ENCODE measurements at places on chromosomes 1 and 21.

GRCh38 chr1:53135735-53136114, 6.7 kb downstream of the SLC1A7 start:
- DNase-seq, result no peak

GRCh38 chr1:22814176-22815042, 103.8 kb downstream of the EPHB2 start:
- DNase-seq, result peak; percentile 85

GRCh38 chr1:38670544-38671122, 188.9 kb downstream of the RRAGC start:
- DNase-seq, result no peak

DNA sequence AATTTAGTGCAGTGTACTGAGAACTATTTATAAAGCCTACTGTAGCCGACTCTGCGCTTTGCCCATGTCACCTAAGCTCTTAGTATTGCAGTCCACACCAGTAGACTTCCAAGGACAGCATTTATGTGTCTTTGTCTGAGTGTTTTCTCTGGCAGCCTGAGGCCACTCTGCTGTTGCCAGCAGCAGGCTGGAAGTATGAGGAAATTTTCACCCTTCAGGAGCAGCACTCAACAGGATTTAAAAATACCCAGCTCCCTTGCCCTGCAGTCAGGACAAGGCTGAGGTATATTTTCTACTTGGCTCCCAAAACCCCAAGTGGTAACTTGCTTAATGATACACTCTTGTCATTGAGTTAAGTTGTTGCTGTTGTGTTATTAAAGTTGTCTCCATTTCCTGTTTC, 230.1 kb downstream of the SRGAP2C start:
- DNase-seq, result no peak

GRCh38 chr1:18058981-18059605, 48.5 kb upstream of the IGSF21 start:
- DNase-seq, result no peak

DNA sequence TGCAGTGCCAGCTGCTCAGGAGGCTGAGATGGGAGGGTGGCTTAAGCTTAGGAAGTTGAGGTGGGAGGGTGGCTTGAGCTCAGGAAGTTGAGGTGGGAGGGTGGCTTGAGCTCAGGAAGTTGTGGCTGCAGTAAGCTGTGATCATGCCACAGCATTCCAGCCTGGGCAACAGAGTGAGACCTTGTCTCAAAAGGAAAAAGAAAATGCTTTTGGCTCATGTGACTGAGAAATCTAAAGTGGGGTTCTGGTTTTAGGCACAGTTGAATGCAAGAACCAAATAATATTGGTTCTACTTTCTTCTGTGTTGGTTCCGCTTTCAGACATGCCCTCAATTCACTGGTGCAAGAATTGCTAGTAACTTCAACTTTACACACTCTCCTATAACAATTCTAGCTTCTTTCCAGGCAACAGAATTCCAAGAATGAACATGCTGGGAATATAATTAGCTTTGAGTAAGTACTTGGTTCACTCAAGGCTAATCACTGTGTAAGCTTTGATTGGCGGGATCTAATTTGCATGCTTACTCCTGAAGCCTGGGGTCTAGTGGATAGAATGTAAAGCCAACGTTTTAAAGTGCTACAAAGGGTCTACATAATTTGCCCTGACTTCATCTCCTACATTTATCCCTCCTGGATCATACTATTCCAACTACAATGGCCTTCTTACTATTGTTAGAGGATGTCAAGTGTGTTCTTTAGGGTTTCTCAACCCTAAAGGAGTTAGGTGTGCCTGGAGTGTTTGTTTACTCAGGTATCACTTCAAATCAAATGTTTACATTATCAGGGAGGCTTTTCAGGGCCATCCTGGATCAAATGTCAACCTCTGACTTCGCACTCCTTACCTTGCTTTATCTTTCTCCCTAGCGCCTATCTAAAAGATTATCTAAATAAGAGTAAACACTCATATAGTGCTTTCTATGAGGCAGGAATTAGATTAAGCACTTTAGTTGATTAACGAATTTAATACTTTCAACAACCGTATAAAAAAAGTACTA, 115.1 kb downstream of the SLC16A1 start:
- DNase-seq, result no peak

DNA sequence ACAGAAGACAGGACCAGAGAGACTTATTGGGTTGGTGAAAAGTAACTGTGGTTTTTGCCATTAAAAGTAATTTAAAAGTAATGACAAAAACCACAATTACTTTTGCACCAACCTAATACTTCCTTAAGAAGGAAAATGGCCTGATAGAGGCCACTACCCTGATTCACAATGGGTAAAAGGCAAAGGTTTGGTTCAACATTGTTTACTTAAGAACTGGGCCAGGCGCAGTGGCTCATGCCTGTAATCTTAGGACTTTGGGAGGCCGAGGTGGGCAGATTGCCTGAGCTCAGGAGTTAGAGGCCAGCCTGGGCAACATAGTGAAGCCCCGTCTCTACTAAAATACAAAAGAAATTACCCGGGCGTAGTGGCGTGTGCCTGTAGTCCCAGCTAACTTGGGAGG, 48.2 kb upstream of the RCOR3 start:
- DNase-seq, result no peak

GRCh38 chr1:84146411-84147032, 2.5 kb downstream of the PRKACB start:
- DNase-seq, result no peak

GRCh38 chr1:195656780-195657179, 951.5 kb downstream of the KCNT2 start:
- DNase-seq, result no peak

DNA sequence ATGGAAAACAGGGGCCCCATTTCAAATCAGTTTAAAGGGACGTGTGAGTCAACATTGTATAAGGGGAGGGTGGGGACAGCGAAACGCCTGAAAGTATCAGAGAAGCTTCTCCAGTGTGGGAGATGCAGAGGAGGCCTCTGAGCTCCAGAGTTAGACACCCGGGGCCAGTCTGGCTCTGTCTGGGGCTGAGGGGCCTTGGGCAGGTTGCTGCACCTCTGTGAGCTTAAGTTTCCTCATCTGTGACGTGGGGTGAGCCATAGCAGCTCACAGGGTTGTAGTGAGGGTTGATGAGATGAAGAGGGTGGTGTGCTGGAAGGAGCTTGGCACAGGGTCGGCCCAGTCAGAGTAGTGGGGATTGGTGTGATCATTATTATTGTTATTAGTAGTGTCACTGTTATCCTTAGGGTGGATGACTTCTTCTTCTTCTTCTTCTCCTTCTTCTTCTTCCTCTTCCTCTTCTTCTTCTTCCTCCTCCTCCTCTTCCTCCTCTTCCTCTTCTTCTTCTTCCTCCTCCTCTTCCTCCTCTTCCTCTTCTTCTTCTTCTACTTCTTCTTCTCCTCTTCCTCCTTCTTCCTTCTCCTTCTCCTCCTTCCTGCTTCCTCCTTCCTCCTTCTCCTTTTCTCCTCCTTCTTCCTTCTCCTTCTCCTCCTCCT, 282.0 kb downstream of the PTPRU start:
- no peak for DNase-seq

- no peak for DNase-seq
Observed at GRCh38 chr1:175566247-175566646, 177.1 kb downstream of the TNR start.

DNA sequence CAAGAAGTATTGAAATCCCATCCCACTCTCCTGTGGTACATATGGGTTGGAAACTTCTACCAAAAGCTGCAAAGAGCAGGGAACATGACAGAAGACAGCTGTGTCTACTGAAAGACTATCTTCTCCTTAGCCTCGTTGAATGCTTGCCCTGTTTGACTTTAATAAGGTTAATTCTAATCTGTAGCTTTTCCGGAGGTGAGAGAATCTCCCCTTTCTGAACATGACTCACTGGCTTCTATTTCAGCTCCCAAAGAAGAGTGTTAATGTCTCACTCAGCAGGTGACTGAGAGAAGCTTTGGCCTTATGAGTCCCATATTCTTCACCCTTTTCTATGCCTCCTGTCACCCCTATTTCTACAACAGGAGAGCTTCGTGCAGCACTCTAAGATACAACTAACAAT, 88.3 kb downstream of the HHIPL2 start:
- no peak for DNase-seq

DNA sequence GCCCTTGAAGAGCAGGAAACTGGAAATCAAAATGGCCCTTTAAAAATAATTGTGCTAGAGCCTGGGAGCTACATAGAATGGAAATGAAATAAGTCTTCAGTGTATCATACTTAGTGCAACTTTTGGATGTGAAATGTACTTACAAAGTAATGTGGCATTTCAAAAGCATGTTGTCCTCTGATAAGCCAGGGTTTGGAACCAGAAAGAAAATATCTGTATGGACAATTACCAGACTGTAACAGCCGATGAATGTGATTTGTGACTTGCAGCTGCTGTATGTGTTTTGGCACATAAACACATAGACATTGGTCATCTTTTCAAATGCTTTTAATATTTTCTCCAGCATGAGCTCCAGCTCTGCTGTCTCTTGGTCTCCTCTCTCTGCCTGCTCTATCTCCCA, 546.4 kb downstream of the OMA1 start:
- DNase-seq, result no peak

DNA sequence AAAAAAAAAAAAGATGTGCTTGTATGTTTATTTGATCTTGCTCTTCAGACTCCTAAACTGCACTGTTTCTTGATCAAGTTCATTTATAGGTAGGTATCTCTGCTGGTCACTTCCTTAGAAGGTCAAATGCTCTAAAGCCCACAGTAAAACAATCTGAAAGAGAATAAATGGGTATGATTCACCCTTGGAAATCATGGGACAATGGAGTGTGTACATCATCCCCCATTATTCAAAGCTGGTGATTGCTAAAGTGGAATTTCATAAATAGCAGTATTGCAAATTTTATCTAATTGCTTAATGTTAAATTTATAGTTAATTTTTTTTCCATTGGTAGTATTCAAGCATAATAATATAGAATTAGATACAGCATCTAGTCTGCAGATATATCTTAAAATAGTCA, 53.4 kb downstream of the MIER1 start:
- DNase-seq, result no peak

GRCh38 chr1:115838431-115839028, 2.4 kb downstream of the NHLH2 start:
- no peak for DNase-seq

- no peak for DNase-seq
Observed at GRCh38 chr1:197677752-197678295, 97.5 kb downstream of the DENND1B start.

- DNase-seq, result no peak
Observed at GRCh38 chr1:14365301-14365988, 233.0 kb upstream of the KAZN start.

DNA sequence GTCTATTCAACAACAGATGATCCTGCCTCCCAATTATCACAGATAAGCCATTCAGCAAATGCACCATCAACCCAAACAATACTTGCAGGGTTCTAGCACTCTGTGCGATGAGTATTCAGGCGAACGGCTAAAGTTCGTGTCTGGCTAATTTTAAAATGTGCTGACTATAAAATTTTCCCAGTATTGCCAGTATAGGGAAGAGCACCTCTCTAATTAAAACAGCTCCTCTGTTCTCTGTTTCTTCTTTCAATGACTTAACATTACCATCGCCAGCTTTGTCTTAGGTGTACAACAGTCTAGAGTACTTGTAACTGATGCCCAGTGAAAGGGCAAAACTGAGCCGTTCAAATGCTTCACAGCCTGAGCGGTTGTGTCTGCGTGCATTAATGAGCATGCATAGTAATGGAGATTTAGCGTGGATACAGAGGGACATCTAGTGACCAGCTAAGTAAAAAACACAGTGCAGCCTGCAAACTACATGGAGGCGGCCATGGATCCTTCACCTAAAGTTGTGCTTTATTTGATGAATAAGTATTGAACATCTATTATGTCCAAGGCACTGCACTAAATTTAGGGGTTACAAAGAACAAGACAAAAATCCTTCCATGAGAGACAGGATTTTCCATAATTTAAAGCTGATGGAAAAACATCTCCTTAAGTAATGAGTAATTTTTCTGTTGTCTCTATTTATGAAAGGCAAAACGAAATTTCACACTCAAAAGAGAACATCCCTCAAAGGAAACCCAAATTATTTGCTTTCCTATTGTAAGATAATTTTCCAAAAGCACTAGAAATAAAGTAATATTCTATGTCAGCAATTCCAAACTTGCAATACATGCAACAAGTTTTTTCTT, 120.0 kb downstream of the SETD4 start:
- DNase-seq, result no peak

- no peak for DNase-seq
Observed at GRCh38 chr1:207956986-207957385, 46.1 kb upstream of the CD34 start.

GRCh38 chr1:42133809-42134526, 19.2 kb upstream of the GUCA2B start:
- no peak for DNase-seq

GRCh38 chr1:228161362-228161761, 4.2 kb upstream of the IBA57 start:
- no peak for DNase-seq

- DNase-seq, result no peak
Observed at GRCh38 chr1:107444302-107444701, 303.5 kb downstream of the NTNG1 start.
